NCI-H146 (cell line): ENCODE measurements at places on chromosomes 12 and 14.

DNA sequence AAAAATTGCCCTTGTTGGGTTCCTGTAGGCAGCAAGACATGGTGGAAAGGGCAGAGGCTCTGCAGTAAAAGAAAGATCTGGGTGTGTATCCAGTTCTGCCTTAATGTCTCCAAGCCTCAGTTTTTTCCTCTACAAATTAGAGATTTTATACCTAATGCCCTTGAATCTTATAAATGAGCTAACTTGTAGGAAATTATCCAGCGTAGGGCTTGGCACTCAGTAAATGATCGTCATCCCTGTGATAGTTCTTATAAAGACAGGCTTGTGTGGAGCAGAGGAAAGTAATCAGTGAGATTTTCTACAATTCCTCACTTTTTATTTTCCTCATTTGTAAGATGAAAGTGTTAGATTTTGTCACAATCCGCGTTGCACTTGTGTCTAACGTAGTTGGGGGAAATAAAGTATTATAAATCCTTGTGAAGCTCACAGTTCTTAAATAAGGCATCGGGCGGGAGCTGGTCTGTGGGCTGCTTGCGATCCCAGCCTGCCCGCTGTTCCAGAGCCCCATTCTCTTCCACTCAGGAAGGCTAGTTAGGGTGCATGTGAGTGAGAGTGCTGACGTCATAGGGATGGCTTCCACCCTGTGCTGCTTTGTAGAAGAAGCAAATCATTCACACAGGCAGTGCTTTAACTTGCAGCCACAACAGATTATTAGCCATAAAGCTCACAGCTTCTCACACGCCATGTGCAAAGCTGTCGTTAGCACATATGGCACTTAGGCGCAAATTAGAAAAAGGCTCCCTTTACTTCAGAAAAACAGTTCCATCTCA, 87.6 kb downstream of the EML1 start:
- DNase-seq: no peak

GRCh38 chr12:121614872-121615467, 11.4 kb upstream of the ORAI1 start:
- no peak for DNase-seq

DNA sequence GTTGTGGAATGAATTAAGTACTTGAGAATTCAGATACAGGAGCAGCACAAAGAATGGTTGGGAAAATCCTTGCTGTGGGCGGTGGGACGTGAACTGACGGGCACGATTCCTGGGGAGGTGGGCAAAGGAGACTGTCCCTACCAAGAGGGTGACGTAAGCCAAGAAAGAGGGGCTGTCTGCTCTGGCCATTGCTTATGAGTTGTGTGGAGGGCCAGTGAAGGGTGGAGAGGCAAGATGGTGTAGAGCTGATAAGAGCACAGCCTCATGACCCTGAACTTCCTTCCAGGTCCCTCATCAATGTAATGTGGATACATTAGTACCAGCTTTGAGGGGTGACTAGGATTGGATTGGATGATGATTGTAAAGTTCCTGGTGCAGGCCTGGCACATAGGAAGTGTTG, 50.2 kb downstream of the WDR20 start:
- DNase-seq: no peak

DNA sequence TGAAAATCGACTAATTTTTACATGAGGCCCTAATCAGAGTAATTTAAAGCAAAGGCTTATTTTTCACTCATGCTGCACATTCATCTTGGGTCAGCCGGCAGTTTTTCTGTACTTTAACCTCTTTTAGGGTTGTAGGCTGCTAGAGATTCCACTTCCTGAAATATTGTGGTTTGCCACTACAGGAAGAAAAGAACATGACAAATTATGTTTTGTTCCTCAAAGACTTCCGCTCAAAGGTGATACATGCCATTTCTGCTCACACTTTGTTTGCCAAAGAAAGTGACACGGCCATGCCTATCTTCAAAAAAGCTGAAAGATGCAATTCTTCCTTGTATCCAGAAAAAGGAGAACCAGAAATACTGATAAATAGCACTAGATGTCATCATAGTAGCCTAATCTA, 183.4 kb upstream of the PPFIA2 start:
- DNase-seq: no peak

GRCh38 chr12:106150555-106150954, 11.8 kb upstream of the NUAK1 start:
- no peak for DNase-seq
